ENCODE measurements at places on chromosomes 5 and 9.

GRCh38 chr9:91746904-91747303 is 203.1 kb downstream of the ROR2 start:
- DNase-seq, result no peak

- no peak for DNase-seq
Observed at GRCh38 chr9:1837453-1838084, 177.6 kb upstream of the SMARCA2 start.

DNA sequence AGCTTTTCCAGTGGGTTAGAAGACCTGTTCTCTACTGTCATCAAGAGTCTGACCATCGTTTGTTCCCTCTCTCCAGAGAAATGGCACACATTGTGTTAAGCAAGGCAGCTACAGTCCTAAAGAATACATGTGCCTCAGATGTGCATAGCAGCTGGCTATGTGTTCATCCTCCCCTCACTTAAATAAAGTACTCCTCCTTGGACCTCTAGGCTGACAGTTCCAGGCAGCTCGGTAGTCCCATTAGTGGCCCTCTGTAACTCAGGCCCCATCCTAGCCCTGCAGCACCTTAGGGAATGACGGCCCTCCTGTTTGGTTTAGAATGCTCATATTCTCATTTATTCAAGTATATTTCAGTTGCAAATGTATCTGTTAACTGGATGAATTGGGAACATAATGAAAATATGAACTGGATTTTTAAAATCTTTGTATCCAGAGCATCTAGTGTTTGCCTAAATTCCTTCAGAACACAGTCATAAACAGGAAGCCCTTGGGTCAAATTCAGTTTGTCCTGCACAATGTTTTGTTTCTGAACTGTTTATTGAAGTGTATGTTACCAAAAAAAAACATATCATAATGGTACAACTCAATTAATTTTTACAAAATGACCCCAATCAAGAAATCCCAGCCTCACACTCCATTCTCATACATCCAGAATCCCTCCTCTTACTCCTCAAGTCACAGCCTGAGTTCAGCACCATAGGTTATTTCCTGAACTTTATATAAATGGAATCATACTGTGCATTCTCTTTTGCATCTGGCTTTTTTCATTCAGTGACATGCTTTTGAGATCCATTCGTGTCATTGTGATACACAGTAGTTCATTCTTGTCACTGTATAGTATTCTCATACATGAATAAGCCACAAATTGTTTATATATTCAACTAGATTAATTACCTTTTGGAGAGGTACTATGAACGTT is 1.6 kb upstream of the ASPN start:
- DNase-seq, result no peak

- DNase-seq, result no peak
Observed at GRCh38 chr9:128523199-128523925, 18.8 kb downstream of the GLE1 start.

DNA sequence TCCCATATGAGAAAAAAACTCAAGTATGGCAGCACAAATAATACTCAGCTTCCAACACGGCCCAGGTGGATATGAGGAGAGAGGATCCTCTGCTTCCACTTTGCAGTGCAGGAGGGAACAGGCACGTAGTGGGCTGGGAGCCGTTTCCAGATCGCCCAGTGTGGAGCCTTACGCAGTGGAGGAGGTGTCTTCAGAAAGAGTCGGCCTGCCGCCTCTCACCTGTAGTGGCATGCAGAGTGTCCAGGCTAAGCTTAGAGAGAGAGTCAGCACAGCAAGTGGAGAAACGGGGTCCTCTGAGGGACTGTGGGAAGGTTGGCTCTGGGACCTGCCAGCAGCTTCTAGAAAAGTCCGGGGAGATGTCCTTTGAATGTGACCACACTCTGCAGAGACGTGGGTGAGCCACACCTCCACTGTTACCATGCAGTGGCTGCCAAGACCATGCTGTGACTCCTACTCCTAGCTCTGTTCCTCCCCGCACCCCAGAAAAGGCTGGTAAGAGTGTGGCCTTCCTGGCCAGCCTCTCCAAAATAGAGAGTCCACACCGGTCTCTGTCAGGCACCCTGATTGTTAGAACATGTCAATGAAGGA is 3.5 kb upstream of the SEMA4D start:
- DNase-seq, result no peak

DNA sequence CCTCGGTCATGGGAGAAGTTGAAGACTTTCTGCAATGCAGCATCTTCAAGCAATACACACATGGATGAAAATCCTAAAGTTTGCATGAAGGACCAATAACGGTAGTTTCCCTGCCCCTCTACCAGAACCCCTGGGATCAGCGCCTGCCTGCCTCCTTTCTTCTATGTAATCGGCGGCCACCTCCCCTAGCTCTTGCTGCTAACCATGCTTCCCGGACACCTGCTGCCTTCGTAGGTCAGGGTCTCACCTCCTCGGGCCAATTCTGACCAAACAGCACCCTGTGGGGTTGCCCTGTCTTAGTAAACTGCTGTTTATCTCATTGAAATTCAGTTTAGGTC is 388 bp upstream of the MED10 start:
- no peak for DNase-seq

DNA sequence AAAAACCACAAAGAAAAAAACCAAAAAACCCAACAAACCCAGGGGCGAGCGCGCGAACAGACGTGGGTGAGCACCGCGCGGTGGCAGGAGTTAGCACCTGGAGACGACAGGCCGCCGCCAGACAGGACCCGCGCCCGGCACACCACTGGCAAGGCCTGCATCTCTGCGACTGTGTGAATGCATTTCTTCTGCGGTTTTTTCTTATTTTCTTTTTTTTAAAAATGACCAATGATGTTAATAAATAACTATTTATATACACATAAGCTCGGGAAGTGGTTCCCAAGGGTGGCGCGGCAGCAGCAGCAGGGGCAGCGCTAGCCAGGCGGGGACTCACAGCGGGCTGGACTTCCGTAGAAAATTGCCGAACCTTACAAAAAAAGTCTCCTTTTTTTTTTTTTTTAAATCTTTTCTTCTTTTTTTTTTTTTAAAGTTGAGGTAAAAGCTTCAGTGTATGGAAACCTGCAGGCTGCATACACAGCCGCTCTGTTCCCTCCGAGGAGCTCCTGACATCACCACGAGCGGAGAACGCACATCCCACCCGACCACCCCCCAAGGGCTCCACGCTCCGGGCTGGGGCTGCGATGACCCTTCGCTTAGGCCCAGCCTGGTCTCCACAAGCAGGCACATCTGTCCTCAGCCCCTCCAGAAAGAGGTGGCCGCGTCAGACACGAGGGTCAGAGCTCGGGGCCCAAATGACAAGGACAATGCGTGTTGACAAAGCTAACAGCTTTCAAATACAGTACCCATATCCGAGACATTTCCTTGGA is 7.4 kb downstream of the BRD3OS start:
- no peak for DNase-seq

DNA sequence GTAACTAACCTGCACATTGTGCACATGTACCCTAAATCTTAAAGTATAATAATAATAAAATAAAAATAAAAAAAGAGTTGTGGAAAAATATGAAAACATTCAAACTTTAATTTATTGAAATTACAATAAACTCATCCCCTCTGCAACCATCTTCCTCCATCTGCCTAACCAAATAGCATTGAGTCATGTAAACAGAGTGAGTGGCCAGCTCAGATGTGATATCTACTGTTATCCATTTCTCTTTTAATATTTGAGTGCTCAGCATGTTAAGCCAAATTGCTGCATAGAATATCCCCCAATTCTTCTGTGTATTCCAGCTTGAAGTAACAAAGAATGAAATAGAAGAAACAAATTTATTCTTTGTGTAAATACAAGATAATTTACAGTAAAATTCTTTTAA is 124.4 kb upstream of the HMHB1 start:
- DNase-seq, result no peak

DNA sequence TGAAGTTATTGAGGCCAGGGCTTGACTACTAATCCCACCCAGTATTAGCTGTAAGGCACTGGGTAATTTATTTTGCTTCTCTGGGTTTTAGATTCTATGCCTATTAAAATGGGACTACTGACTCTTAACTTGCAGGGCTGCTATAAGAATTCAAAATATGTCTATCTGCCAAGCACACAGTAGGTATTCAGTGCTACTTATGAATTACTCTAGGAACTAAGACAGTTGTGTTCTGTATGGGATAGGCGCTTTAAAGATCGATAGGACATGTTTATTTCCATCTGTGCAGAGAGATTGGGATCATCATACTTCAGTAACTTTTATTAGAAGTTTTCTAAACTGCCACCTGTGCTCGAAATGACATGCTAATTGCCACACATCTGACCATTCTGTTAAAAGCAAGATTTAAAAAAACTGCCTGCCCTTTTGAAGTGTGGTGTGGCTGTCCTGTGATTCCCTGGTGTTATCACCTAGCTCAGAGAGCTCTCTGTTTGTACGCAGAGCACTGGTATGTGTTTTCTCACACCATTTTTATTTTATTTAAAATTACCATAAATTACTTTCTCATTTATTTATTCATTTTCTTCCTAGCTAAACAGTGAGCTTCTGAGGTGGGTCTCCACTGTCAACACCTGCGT is 58.7 kb downstream of the FYB1 start:
- no peak for DNase-seq

DNA sequence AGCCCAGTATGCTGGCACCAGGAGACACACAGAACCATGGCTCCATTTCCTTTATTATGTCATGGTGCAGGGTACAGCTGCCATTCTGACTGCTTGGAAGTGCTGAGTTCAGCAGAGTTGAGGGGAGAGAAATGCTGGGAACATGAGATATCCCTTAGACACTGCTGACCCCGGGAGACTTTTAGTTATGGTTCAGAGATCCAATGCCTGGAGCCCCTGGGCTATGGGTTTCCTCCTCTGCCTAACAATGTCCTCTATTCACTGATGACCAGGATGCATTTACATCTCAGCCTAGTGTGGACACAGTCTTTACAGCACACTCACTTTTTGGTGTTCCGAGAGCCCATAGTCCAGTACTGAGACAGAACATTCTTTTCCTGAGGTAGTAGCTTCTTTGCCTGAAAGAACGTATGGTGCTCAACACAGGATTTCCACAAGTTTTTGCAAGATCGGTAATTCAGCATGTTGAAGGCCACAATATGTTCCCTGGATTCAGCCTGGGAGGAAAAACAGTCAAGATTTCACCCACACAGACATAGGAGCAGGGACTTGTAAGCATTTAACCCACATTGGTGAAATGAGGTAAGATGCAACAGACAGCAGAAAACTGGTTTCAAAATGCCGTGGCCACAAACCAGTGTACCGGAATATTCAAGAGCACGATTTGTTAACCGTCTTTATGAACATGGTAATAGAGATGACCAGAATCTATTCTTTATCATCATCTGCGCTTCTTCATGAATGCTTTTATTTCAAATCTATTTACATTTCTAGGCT is 71.3 kb downstream of the PTPN3 start:
- no peak for DNase-seq

GRCh38 chr9:109264877-109265587 is 55.8 kb downstream of the EPB41L4B start:
- DNase-seq, result no peak

- no peak for DNase-seq
Observed at GRCh38 chr9:14399756-14400657, 86.1 kb upstream of the NFIB start.

- no peak for DNase-seq
Observed at GRCh38 chr5:13865312-13865711, 79.2 kb downstream of the DNAH5 start.

DNA sequence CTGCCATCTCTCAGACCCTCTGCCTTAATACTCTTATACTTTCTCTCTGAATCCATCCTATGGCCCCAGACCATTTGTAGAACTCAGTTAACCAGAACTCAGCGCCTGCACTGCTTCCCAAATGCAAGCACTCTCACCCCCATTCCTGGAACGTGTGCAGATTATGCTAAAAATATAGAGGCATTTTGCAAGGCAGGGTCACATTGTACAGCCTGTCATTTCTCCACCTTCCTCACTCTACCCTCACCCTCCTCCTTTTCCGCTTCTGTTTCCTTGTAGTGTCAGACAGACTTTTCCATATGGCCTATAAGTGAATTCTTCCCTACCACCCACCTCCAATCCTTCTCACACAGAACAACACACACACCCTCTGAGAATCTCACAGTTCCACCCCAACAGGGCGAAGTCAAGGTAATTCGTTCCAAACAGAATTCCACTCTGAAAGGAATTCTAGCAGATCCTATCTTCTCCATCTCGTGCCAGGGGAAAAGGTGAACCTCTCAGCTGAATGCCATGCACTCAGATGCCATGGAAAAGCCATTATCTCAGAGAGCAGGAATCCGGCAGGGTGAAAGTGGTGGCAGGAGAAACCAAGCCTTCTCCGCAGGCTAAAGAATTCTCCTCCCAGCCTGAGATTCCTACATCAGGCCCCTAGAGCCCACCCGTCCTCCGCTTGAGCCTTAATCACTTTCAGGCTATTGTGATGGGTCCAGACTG is 25.3 kb downstream of the GGTA1 start:
- no peak for DNase-seq

DNA sequence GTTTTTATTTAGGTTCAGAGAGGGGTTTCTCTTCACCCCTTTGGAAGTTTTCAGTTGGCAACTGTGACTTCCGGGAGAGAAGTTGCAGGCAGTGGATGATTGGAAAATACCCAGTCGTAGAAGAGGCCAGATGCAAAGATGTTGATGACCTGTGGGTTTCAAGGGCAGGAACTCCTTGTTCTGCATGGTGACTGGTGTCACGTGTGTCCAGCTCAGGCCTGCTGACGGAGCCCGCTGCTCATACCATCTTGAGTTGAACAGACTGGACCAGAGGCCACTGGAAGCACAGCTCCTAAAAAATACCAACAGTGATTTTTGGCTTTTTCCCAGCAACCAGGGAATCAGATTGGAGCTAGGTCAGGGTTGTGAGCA is 243.9 kb upstream of the KLF4 start:
- no peak for DNase-seq

- DNase-seq, result no peak
Observed at GRCh38 chr5:1443171-1443570, 2.1 kb downstream of the SLC6A3 start.

- no peak for DNase-seq
Observed at GRCh38 chr9:71762900-71763653, 5.2 kb downstream of the CEMIP2 start.

GRCh38 chr9:128595471-128595870 is 43.1 kb downstream of the SPTAN1 start:
- DNase-seq, result no peak

DNA sequence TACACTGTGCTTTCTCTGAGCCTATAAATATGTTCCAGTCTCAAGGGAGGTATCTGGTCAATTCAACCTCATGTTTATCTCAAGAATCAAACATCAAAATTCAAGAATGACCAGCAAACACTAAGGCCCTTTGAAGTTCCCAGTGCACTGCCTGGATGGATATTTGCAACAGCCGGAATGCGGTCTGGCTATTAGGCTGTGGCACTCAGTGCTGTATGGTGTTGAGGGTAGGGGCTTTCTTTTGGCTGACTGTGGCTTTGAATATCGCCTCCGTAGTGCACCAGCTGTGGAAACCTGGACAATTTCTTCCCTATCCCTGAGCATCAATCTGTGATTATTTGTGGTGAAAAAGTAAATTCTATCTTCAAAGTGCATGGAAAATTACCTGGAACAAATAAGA is 220.4 kb downstream of the BRINP1 start:
- no peak for DNase-seq

DNA sequence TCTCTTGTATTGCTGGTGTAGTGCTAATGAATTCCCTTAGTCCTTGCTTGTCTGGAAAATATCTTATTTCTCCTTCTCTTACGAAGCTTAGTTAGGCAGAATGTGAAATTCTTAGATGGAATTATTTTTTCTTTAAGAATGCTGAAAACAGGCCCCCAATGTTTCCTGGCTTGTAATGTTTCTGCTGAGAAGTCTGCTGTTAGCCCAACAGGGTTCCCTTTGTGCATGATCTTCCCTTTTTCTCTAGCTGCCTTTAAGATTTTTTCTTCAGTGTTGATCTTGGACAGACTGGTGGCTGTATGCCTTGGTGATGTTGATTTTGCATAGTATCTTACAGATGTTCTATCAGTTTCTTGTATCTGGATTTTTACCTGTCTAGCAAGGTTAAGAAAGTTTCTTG is 191.3 kb upstream of the DMRTA1 start:
- no peak for DNase-seq

All from CD4-positive, alpha-beta T cell treated with Interleukin-10 for 1 hour (primary cell).